ENCODE measurements at places on chromosomes 2 and 18. TPM values are rescaled to one million over a fixed set of nuclear protein-coding genes. Genes with fewer than 3 reads are reported as not detected.

The APCDD1 gene
- not detected for total RNA-seq

The FHL2 gene
- 0.80 TPM for total RNA-seq

The SLC14A1 gene
- 3.1 TPM for total RNA-seq

DNA sequence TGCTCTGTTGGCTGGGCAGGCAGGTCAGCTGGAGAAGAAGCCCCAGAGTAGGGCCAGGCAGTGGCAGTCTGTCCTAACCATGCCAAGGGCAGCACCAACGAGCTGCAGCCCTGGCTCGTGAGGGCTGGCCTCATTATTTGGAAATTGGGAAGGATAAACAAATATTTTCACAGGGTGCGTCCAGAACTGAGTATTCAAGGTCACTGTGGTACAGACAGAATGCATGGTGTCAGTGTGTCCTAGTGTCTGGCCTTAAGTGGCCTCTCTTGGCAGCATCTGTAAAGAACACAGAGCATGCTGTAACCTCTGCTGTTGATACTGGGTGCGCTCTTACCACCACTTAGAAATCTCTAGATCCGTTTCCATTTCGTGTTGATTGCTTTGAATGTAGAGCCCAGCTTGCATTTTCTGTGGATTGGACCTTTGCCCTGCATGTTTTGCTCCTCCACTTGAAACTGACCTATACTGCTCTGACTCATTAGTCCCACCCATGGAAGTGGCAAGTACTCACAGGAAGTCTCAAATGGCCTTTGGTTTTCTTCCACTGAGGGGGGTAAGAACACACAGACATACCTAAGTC, 88.2 kb downstream of the GREB1L start:
- DNase-seq, result no peak

DNA sequence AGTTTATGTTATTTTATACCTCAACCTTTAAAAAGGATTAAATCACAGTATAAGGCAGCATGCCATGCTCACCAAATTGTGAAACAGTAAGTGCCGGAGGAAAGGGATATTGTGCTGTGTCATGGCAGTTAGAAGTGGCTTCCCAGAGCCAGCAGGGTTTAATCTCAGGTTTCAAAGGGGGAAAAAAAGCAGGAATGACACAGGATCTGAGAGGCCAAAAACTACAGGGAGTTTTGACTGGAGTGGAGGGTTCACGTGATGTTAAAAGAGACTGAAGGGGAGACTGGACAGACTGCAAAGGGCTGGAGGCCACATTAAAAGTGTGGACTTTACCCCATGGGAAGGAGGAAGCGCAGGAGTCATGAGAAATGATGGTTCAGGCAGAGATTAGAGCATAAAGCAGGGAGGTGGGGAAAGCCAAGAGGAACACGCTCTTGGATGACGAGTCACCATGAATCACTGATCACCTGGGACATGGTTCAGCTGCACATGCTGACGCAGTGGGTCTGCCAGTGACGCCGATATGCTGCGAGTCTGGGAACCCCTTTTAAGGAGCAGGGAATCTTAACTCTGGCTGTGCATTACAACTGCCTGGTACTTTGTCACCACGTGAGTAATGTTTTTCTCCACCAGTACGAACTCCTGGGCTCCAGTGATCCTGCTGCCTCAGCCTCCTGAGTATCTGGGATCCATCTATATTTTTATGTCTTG, 6.1 kb downstream of the CHMP1B start:
- no peak for DNase-seq

DNA sequence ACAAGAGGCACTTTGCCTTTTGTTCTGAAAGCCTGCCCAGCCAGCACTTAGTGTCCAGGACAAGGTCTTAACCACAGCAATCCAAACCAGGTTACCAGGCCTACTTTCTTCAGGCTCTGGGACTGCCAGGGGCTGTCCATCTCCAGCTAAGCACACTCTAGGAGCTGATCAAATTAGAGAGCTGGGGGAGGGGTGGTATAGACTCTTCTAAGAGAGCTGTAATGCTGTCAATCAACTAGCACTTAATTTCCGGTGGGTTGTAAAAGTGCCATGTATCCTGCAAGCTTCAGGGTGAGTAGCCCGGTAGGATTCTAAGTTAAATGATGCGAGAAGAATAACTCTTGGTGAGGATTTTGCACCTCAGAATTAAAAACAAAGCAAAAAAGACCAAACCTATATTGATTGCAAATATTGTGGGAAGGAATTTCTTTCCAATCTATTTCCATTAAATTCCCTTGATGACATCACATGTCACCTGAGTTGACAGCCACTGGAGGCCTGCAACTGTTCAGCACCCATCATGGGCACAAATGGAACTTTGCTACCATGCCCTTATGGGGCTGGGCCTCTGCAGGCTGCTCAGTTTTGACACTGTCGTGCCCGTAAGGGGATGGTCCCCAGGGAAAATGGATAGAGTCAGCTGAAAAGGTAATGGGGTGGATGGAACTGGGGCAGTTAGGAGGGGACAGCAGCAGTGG, 8.7 kb upstream of the COX7A2L start:
- DNase-seq, result no peak

DNA sequence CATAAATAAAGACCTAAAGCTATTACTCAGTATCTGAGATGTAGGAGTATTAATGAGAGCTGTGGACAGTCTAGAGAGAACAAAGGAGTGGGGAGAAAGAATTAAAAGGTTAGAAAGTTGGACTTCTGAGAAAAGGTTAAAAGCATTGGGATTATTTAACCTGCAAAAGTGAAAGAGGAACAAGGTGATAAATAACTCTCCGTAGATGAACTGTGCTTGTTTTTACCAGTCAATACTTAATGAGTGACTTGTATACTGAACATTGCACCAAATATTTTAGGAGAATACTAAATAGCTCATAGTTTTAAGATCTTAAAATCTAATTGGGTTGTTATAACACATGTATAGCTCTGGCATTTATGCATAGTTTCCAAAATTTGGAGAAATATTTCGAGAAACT, 137.5 kb downstream of the GPD2 start:
- DNase-seq, result no peak

- DNase-seq, result no peak
Measured at GRCh38 chr2:98545591-98545990, 62.7 kb downstream of the COA5 start.
